ENCODE measurements at places on chromosomes 7 and 10.

- DNase-seq = no peak
Observed at GRCh38 chr10:126094537-126094936, 198.2 kb downstream of the FANK1 start.

- peak; percentile 12 for DNase-seq
Observed at GRCh38 chr10:92290076-92290836, 622 bp downstream of the CPEB3 start.

DNA sequence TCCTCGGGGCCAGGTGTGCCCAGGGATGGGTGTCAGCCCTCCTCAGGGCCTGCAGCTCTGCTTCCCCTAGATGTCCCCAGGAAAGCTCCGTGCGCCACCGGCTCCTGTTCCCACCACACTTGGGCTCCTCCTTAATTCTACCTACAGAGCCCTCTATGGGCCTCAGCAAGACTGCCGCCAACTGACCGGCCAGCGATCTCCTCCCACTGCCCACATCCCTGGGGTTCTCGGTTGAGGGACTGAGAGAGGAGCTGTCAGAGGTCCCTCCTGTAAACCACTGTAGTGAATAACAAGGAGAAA, 5.3 kb upstream of the LDB3 start:
- no peak for DNase-seq

DNA sequence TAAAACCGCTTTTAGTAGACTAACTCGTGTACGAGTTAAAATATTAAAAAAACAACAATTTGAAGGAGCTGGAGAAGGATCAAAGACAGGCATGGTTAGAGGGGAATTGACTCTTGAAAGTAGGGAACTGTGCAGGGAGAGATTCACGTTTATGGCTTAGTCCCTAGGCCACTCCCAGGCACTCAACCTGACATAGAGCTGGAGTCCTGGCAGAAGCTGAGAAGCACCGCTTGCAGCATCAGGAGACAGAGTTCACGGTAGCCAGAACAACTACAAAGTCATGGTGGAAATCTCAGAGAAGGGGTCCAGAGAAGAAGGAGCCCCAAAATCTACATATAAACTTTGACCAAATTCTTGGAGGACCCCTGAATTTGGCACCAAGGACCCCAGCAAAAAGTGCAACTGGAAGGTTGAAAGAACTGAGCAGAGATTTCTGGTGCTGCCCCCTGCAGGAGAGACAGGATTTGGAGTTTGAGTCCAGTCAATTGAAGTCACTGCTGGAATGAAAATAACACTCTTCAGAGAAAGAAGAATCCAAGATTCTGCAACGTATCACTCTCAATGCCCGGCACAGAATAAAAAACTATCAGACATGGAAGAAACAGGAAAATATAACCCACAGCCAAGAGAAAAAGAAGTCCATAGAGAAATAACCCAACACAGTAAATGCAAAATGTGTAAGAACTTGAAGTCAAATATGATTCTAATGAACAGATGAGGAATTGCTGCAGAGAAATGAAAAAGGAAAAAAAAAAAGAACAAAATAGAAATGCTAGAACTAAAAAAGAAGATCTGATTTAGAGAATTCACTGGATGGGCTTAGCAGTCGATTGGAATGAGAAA, 493.3 kb upstream of the PODXL start:
- DNase-seq = no peak

- no peak for DNase-seq
Observed at GRCh38 chr7:89200758-89201157, 405.2 kb upstream of the TEX47 start.

DNA sequence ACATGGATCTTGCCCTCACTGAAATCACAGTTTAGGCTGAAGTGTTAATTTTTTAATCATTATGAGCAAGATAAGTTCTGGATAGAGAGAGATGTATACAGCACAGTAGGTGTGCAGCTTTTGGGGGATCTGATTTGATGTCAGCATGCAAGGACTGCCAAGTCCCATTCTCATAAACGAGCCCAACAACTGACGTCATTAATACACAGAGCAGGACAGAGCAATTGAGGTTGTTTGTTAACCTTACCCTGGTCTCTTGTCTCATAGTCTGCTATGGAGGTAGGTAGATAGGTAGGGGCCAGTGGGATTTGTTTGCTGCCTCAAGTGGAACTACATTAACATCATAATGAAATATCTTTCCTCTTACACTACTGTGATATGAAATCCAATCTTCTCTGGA, 8.6 kb upstream of the TMEM229A start:
- no peak for DNase-seq

DNA sequence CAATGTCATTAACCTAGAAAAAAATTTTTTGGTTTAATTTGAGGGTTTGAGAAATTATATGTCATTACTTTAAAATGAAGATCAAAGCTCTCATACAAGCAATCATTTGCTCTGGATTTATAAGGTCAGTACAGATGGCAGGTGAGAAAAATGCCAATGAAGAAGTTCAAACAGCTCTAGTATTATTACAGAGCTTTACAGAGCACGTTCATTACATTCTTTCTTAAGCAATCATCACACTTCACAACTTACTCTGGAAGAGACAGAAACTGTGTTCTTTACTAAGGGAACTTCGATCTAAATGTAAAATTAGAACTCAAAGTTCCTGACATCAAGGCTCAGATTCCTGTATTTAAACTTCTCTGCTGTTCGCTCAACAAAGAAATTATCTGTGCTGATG, 153.4 kb downstream of the ATE1 start:
- no peak for DNase-seq
